ENCODE measurements at places on chromosomes 11 and 22. TPM values are rescaled to one million over a fixed set of nuclear protein-coding genes. Genes with fewer than 3 reads are reported as not detected.

Gene FTH1
- 3,889 TPM for polyA plus RNA-seq

Gene SERPINH1
- 85.1 TPM for polyA plus RNA-seq

Gene MUC2
- polyA plus RNA-seq, result not detected

Gene SUSD2
- polyA plus RNA-seq, result 21.4 TPM

Gene ISX
- not detected for polyA plus RNA-seq

Gene NLRP14
- 2.6 TPM for polyA plus RNA-seq
